ENCODE measurements at places on chromosomes 4 and X.

DNA sequence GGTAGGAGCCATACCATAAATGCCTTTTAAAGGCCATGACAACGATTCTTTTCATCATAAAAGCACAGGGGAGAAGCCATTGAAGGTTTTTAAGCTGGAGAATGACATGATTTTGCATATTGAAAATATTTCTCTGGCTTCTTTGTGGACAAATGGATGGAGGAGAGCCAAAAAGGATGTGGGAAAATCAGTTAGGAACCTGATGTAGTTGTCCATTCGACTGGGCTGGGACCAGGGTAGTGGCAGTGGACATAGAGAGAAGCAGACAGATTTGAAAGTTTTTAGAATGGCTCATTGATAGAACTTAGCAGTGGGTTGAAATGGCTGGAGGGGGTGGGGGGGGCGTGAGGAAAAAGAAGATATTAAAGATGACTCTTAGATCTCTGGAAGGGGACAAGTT, 19.7 kb upstream of the MSN start:
- no peak for DNase-seq

GRCh38 chrX:47772764-47773163, 63.9 kb upstream of the ZNF81 start:
- no peak for DNase-seq

DNA sequence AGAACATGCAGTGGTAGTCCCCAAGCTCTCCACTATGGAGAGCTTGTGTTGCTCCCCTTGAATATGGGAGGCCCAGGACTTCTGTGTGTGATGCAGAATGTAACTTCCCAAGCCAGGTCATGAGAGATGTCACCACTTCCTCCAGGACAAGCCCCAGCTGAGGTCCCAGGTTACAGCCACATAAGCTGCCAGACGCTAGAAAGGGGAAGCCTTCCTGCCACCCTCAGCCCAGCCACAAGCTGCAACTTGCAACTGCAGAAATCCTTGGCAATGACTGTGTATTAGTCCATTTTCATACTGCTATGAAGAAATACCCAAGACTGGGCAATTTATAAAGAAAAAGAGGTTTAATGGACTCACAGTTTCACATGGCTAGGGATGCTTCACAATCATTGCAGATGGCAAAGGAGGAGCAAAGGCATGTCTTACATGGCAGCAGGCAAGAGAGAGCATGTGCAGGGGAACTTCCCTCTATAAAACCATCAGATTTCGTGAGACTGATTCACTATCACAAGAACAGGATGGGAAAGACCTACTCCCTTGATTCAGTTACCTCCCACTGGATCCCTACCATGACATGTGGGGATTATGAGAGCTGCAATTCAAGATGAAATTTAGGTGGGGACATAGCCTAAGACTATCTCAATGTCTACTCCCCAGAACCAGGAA, 91.5 kb upstream of the DHX15 start:
- DNase-seq = no peak

DNA sequence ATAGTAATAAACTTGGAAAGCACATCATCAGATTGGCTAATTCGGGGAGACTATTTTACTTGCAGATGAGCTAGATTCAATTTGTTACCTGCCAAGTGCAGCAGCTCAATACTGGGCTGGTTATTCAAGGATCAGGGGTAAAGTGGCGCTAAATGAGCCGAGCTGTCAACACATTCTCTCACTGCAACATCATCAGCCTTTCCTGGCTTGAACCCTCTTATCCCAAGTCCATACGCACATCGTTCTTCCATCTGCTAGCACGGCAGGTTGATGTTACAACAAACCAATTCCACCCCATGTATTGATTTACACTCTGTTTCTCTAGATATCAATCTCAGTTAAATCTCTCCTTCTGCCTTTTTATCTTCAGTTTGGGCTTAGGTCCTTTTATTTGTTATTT, 2101.5 kb upstream of the AGA start:
- no peak for DNase-seq

GRCh38 chr4:95728145-95728544, 111.7 kb upstream of the PDHA2 start:
- no peak for DNase-seq

DNA sequence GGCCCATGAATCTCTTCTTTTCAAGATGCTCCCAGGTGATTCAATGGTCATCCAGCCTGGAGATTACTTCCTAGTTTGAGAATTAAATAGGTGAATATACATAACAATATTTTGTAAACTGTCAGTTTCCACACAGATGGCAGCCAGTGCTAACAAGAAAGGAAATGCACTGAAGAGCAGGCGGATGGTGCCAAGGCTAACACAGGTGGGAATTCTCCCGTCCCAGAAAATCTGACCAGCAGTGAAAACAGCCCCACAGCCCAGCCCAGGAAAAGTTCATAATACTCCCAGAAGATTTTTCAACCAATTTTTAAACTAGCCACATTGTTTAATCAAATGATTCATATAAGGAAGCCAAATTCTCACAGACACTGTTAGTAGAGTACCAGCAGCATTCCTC, 387.2 kb upstream of the GATB start:
- no peak for DNase-seq

DNA sequence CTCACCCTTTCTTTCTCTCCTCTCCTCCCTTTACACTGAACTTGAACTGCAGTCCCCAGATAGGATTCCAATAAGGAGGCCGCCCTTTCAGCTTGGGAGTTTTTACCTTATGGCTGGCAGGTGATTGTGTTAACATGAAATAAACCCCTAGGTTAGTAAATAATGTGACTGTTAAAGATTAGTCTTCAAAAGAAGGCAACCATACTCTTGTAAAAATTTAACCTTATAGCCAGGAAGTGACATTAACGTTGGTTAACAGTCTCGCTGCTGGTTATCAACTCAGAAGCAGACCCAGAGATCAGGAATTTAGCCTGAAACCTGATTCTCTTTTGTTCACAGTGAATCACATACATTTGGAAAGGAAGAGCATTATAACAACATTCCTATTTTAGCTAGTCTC, 15.2 kb downstream of the FHDC1 start:
- no peak for DNase-seq

- DNase-seq = peak; percentile 22
These were observed 72.1 kb downstream of the PRSS12 start for GRCh38 chr4:118280501-118281218.

DNA sequence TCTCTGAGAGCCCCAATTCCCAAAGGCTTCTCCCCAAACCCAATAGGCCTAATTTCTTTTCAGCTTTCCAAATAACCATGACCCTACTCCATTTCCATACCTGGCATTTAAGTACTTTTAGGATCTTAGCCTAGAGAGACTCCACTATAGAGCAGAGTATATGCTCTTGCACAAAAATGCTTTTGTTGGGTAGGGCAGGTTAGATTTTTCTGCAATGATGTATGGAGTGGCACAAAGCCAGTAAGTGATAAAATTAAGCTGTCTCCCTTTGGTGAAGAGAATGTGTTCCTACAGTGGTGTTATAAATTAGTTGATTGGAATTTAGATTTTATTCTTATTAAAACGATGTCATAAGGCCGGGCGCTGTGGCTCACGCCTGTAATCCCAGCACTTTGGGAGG, 124.9 kb downstream of the INPP4B start:
- DNase-seq = no peak
